Midbrain (tissue), 1 donor: ENCODE measurements at places on chromosomes 7 and 10.
A peak's percentile ranks its signal among the peaks of the same experiment; 100 is the strongest.

- no peak for DNase-seq
These were observed 374.3 kb downstream of the INHBA start for GRCh38 chr7:41328544-41328943.

DNA sequence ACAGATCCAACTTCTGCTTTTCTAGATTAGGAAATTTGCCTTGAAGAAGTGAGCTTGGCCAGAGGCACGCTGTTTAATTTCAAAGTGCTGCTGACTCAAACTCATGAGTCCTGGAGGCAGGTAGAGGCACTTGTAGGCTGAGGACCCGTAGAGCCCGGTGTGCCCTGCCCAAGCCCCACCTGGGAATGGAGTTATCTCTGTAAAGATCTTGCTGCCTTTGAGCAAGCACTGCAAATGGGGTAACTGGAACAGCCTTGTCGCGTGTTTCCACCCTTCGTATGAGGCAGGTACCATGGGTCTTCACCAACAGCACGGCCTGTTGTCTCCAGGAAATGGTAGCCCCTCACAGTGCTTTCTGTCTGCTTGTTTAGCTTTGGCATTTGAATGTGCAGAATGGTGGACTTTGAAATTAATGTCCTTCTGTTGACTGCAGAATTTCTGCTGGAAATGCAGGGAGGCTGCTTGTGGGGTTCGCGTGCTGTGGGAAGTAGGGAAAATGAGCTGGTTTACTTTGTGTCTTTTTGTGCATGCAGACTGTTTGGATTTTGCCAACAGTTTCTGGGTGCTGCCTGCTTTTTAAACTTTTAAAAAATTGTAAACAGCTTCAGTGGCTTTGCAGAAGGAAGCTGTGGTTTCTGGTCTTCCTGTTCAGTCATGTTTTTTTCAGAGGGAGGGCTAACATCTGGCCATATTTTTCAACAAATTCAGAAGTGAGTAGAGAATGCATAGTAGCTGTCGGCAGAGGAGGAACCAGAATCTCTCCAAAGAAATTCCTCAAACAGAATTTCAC lies 27.2 kb downstream of the CCM2 start:
- DNase-seq: peak; percentile 4

DNA sequence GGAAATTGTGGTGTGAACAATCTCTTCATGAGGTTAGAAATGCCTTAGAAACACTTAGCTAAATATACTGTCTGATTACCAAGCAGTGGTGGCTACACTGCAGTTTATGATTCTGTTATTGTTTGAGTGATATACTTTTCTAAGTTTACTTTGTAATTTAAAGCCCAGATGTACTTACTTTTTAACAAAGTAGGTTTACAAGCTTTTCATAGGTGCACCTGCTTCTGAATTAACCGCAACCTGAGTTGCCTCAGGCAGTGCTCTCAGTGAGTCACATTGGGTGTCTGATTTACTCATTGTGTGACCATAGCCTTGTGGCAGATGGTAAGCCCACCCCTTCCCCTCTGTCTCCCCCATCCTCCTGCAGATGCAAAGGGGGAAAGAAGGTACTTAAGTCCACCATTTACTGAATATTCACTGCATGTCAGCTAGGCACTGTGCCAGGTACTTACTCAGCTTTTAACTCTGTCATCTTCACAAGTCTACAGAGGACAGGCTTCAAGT lies 9.0 kb downstream of the MTURN start:
- no peak for DNase-seq

DNA sequence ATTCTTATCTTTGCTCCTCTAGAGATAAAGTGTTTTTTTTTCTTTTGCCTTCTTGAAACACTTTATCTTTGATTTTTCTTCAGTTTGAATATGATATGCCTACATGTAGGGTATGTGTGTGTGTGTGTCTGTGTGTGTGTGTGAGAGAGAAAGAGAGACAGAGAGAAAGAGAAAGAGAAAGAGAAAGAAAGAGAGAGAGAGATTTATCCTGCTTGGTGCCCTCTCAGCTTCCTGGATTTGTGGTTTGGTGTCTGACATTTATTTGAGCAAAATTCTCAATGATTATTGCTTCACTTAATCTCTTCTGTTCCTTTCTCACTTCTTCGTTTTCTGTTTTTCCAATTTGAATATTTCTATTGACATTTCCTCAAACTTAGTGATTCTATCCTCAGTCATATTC lies 60.3 kb downstream of the RAB18 start:
- DNase-seq: no peak

DNA sequence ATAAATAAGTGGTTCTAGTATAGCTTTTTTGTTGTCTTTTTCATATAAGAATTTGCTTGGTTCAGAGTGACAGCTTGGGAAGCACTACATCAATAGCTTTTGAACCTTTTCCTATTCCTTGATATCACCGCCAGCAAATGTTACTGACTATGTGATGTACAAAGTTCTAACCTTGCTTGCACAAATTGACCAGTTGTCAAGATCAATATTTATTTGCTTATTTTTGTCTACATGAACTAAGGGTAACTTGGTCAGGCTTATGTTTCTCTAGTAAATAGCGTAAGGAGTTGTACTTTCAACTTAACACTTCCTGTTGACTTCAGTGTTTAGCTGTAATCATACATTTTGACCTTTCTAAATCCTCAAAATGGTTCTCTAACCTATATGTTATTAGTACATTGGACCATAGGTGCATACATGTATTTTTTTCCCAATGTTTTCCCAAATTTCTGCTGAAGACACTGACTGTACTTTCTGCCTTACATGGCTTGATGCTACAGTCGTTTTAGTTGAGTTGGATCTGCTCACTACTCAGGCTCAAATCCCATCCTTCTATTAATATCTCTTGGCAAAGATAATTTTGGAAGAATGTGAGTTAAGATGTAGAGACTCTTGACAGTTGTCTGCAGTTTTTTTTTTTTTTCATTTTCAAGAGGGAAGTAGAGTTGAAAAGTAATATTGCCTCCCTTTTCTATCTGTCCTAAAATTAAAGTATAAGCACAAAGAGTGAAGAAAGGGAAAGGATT lies 239.1 kb upstream of the KAT6B start:
- no peak for DNase-seq

DNA sequence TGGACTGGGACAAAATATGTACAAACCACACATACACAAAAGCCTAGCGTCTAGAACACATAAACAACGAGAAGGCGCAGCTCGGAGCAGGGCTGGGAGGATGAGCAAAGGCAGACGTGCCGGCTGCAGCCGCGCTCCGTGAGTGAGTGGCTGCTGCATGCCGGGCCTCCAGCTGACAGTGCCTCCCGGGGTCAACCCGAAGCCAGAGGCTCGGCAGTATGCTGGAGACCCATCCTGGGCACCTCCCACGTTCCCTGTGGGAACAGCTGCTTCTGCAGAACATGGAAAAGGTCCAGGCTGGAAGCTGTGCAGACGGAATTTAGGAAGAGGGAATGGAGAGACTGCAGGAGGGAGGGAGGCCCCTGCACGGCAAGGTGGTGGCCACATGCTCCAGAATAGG lies 3.6 kb upstream of the GPR146 start:
- DNase-seq: no peak

- DNase-seq: no peak
These were observed 77.5 kb downstream of the HGF start for GRCh38 chr7:81692146-81692905.

DNA sequence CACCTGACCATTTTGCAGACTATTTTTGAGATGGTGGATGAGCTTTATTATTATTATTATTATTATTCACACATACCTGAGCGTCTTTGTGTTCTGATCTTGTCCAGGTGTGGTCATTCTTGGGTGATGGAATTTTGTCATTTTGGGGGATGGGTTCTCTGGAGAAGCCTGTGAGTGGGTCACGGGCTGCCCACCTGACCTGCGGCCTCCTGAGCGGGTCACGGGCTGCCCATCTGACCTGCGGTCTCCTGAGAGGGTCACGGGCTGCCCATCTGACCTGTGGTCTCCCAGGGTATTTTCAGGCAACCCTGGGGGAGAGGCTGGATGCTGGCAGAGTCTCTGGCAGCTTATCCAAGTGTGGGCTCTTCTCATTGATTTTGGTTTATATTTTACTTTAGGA lies 7.3 kb downstream of the SCART1 start:
- DNase-seq: no peak

- no peak for DNase-seq
These were observed 114.6 kb upstream of the LRRTM3 start for GRCh38 chr10:66811211-66811610.

GRCh38 chr10:129793479-129793878 lies 170.6 kb downstream of the EBF3 start:
- DNase-seq: no peak

- no peak for DNase-seq
These were observed 68.3 kb downstream of the PWWP2B start for GRCh38 chr10:132465193-132465888.

- peak; percentile 18 for DNase-seq
These were observed 18.8 kb downstream of the FOXI2 start for GRCh38 chr10:127755753-127756152.

GRCh38 chr7:23607130-23607529 lies 9.9 kb downstream of the CCDC126 start:
- no peak for DNase-seq

DNA sequence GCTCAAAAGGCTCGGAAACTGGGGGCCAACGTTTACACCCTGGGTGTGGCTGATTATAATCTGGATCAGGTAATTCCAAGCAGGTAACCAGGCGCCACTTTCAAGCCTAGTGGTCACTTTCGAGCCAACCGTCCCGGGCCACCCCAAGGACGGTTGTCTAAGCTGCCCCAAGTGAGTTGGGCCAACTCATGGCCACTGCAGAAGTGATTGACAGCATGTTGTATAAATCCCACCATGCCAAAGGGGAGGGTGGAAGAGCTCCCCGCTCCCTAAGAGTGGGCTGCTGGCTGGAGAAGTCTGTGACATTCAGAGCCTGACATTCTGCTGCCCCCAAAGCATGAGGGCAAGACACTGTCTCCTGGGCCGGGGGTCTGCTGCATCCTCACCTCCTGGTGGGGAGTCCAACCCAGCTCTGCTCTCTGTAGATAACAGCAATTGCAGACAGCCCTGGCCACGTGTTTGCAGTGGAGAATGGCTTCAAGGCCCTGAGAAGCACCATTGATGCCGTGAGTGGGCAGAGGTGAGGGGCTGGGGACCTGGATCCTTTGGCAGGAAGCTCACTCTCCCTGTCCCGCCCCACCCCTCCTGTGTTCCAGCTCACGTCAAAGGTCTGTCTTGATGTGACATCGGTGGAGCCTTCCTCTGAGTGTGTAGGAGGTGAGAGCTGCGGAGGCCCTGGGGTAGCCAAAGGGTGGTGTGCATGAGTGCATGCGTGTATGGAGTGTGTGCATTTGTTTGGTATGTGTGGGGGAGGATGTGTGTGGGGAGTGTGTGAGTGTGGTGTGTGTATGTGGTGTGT lies 10.8 kb downstream of the ANTXRL start:
- DNase-seq: no peak

DNA sequence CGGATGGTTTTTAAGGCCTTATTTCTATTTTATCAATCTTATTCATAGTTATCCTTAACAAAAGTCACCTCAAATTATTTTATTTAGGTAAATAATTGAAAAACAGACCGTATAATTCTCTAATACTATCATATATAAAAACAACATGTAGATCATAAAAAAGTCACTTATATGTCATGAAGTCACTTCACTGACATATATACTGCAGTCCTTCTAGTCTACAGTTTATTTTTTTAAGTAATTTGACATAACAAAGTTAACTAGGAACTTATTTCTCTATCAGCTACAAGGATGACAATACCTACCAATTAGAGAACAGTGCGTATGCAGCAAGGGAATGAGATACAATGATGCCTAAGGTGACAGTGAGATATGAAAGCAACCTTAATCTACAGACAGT lies 26.2 kb downstream of the JMJD1C start:
- no peak for DNase-seq

DNA sequence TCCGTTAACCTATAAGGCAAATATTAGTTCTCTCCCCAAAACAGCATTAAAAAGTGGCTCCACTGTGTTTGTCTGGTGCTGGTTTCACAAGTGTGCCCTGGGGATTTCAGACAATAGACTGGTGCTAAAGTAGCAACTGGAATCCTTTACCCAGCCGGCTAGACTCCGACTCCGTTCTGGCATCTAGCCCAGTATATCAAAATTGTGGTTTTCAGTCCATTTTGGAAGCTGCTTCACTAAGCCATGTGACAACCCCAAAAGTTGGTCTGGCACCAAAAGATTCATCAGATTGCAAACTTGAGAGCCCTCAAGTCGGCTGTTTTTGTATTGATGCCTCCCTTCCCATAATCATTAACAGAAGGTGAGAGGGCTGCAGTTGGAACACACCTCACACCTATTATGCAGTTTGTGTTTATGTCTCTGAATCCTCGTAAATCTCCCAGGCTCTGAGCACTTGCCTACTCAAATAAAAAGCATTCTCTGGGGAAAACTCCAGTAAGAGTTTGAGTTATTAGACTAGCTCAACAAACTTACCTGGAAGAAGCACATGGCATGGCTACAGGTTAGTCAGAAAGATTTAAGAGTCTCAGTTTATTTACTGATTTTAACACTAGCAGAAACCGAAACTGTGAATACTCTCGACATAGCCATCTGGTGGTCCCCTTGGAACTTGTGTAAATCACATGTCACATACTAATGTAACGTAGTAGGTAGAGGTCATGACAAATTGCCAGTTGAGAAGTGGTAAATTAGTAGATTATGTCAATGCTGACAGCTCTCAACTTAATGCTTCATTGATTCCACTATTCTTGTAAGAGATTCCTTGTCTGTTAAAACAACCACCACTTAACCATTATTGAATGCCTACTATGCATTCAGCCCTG lies 14.8 kb upstream of the WNT16 start:
- no peak for DNase-seq

DNA sequence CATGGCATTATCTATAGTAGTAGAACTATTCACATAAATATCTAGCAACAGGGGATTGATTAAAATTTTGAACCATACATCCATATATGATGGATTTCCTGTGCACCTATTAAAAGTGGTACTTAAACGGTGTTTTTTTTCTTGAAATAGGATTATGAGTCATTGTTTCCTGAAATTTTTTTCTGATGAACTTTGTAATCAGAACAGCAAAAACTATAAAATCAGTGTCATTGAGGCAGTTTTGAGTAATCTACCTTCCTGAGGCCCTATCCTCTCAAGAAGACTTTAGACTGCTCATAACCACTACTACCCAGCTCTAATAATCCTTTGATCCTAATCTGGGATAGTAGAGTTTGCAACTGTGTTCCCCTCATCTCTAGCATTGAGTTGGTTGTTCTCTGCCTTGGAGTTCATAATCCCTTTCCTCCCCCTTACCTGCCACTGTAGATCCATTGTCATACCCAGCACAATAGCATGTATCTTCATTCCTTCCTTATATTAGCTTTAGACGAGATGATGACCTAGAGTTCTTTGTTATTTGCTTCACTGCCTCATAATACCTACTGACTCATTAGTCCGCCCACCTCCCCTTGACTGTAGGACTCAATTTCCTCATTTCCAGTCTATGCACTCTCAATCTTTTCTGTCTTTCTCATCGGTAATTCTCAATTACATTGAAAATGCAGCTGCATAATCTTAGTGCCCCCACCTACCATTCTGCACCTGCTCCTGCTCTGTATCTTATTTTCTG lies 133.4 kb downstream of the LRRC4 start:
- DNase-seq: no peak

GRCh38 chr7:156014201-156014600 lies 201.9 kb upstream of the SHH start:
- no peak for DNase-seq
